CD4-positive, alpha-beta T cell treated with Interleukin-17A for 1 hour (primary cell): ENCODE measurements at places on chromosomes 7 and 10.

DNA sequence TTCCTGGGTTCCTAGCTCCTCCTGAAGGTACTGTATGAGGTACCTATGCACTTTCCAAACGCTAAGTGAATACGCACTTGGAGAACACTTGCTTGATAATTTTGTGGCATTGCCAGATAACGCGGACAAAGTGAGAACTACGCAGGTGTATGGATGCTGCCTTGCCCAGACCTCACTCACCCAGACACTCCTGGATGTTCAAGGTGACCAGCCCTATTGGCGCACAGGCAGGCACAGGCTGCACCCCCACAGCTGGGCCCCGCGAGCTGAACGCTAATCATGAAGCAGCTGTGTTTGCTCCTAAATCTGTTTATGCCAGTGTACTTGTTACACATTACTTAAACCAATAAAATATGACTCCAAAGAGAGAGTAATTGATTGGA is 27.3 kb downstream of the DIP2C start:
- no peak for DNase-seq

DNA sequence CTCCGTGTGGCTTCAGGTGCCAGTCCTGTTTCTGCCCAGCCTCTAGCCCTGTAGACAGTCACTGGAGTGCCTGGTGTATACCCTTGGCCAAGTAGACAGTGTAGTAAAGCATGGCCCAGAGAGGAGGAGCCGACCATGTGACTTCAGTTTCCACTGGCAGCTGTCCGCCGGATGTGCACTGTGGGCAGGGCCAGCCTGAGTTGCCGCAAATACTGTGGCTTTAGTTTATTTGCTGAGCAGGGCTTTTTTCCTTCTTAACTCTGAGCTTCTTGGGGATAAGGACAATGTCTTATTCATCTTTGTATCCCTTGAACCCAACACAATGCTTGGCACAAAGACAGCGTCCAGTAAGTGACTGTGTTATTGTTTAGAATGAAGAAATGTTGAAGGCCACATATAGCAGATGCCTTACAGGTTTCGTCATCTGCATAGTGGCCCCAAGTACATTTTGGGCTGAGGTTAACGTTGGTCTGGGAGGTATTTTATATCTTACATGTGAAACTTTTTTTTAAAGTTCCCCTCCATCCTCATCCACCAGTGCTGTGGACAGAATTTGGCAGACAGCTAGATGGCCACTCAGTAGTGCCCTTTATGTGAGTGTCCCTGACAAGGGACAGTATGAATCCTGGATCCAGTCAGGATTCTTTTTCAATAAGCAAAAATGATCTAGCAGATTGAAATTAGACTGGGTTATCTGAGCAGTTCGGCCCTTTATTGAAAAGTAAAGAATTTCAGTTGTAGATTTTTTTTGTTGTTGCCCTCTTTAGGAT is 40.6 kb downstream of the CYP17A1 start:
- DNase-seq = peak; percentile 48

GRCh38 chr7:102093599-102094315 is 192.9 kb upstream of the SH2B2 start:
- no peak for DNase-seq

DNA sequence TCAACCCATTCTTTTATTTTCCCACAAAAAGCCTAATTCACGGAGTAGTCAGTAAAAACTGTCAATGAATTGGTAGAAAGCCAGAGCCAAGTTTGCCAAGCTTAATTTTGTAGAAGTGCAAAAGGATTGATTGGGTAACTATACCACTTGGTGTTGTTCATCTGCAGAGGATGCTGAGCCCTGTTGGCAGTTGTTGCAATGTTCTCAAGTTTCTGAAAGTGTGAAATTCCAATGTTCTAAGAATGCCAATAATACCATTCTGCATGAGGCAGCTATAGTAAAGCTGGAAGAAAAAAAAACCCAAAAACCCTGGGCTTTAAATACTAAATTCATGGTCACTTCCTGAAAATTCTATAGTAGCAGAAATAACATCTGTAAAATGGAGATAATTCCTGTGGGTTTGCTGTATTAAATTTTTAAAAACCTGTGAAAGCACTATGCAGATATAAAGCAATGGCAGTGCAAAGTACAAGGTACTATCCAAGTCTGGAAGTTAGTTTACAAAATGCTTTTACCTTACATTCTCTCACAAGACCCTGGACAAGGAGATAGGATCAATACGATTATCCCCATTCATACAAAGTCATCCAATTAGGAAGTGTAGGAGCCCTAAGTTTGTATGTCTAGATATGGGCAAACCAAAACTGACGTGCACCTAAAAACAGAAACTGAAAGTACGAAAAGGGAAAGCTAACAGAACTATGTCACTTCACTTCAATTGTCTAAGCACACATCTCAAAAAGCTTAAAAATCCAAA is 6.0 kb upstream of the PON1 start:
- peak; percentile 49 for DNase-seq

DNA sequence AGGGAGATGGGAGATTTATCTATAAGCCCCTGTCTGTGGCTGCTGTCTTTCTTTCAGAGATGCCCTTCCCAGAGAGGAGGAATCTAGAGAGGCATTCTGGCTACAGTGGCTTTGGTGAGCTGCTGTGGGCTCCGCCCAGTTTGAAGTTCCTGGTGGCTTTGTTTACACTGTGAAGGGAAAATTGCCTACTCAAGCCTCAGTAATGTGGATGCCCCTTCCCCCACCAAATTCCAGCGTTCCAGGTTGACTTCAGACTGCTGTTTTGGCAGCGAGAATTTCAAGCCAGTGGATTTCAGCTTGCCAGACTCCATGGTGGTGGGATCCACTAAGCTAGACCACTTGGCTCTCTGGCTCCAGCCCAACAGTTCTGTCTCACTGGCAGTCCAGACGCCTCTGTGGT is 951.6 kb downstream of the CCSER2 start:
- no peak for DNase-seq

DNA sequence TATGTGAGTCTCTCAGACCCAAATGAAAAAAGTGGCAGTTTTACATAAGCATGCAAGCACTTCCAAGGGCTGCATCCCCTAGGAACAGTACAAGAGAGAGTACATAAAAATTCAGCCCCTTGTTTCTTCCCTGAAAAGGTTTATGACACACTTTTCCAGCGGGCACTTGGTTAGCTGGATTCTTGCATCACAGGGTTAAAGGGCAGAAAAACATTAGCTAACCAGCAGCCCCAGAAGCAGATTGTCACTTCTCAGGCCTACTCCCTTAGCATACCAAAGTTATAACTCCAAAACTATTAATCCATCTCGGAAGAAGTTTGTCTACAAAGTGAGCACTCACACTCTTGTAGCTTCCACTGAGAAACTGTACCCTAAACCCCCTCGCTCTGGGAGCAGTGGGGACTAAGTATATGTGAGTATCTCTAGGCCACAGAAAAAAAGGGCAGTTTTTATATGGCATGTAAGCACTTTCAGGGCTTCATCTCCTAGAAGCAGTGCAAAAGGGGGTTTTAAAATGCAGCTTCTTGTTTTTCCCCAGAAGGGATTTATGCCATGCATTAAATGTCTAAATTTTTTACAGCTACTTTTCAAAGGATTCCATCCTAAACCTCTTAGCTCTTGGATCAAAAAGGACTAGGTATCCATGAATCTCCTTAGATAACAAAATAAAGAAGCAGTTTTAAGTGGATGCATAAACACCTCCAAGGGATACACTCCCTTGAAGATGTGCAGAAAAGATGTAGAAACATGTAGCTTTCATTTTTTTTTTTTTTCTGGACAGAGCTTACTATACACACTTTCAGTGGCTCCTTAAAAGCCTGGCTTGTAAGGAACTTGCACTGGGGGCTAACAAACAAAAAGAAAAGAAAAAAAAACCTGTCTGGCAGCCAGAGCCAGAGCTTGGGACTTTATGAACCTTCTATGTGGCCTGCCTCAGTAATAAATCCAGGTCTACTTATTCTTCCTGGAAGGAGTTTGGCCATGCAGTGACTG is 956.7 kb downstream of the CCSER2 start:
- no peak for DNase-seq

GRCh38 chr7:107570298-107570697 is 6.5 kb downstream of the DUS4L start:
- DNase-seq = no peak

- DNase-seq = no peak
Observed at GRCh38 chr7:30249316-30249715, 35.1 kb upstream of the ZNRF2 start.

DNA sequence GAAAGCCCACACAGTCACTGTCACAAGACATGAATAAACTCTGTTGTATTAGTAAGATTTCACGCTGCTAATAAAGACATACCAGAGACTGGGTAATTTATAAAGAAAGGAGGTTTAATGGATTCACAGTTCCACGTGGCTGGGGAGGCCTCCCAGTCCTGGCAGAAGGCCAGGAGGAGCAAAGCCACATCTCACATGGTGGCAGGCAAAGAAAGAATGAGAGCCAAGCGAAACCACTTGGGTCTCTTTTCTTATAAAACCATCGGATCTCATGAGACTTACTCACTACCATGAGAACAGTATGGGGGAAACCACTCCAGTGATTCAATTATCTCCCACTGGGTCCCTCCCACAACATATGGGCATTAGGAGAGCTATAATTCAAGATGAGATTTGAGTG is 110.2 kb downstream of the ST8SIA6 start:
- no peak for DNase-seq

- peak; percentile 19 for DNase-seq
Observed at GRCh38 chr7:139860090-139860775, 31.2 kb downstream of the TBXAS1 start.

DNA sequence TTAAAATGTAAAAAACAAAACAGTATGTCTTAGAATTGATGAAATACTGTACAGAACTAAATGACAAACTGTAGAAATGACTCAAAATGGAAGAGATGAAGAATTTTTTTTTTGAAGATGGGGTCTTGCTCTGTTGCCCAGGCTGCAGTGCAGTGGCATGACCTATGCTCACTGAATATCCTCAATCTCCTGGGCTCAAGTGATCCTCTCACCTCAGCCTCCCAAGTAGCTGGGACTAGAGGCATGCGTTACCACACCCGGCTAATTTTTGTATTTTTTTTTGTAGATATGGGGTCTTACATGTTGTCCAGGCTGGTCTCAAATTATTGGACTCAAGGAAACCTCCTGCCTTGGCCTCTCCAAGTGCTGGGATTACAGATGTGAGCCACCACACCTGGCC is 36.5 kb downstream of the ATAD1 start:
- DNase-seq = no peak
